Stromal cell of bone marrow (primary cell): ENCODE measurements at places on chromosomes 5 and 9.

GRCh38 chr5:99815-100214 lies 7.8 kb downstream of the PLEKHG4B start:
- no peak for DNase-seq

- DNase-seq = no peak
Measured at GRCh38 chr5:34699155-34700077, 43.3 kb downstream of the RAI14 start.

DNA sequence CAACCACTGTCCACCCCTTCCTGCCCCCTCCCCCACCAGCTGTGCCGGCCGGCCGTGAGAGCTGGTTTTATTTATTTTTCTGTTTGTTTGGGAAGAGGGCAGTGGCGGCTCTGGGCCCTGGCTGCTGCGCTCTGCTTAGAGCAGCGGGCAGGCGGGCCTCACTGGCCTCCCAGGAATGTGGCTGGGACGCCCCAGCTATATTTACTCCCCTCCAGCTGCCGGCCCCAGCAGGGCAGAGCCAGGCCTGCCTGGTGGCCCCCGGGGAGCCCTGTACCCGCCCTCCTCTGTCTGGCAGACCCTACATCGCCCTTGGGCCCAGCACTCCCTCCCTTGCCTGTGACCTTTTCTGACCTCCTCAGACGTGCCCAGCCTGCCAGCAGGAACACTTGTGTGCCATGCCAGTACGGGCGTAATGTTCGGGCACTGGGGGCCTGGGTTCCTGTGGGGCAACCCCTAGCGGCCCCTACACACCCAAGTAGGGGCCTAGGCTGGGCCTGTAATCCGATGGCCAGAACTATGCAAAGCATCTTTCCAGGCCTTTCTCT lies 7.7 kb downstream of the CXXC5 start:
- no peak for DNase-seq

DNA sequence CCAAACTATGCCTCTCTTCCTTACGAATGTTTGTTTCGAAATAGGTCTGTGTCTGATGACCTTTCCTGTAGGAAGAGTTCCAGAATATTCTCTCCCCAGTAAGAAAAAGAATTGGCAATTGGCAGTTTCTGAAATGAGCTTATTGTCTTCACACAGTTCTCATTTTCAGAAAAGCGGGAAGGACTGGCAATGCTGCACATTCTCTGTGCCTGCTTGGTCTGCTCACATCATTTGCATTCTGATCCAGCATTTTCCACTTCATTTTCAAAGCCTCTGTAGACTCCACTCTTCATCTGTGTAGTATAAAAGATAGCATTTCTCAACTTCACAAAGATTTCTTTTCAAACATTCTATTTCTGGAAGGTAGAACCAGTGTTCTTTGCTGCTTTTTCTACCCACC lies 120.6 kb upstream of the CCDC112 start:
- DNase-seq = no peak

DNA sequence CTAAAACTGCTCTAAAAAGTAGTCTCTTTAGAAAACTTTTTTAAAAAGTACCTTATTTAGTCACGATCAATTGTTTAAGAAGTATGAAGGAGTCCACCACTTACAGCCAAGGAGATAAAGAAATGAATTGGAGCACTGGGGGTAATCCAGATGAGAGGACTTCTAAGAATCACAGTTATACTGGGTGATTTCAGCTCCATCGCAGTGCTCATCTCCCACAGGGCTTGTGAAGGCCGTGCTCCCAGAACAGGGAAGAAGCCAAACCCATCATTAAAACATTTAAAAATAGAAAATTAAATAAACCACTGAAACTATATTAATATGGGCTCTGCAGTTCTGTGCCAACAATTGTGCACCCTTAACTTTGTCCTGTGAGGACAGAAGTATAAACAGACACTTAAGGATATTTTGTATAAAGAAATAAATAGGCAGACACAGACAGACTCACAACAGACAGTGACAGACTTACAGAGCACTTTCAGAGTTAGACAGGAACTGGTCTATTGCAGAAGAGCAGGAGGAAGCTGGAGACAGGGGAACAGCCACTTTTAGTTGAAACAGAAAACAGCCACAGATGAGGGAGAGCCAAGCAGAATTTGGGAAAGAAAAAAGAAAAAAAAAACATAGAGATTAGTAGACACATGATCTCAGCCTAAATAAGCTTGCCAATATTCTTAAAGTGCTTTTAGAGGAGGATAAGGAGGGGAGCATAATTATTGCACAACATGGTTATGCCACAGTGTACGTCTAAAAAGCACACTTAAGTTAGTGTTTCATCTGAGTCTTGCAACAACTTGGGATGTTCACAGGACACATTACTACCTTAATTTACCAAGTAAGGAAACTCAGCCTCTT lies 81.8 kb downstream of the FBXO38 start:
- DNase-seq = no peak

DNA sequence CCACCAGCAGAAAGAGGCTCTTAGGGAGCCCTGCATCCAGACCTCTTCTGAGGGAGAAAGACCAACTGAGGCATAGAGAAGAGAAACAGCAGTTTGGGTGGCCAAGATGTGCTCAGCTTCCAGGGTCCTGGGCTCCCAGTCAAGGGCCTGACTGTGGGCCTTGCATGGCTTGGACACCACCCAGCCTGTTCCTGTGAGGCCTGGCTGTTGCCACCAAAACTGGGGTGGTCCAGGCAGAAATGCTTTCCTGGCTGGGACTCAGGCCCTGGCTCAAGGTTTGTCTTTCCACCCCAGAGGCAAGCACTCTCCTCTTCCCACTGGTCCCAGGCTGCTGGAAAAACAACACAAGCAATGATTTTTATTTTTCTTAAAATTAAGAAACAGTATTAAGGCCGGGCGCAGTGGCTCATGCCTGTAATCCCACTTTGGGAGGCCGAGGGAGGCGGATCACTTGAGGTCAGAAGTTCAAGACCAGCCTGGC lies 13.3 kb downstream of the MYOZ3 start:
- DNase-seq = no peak

DNA sequence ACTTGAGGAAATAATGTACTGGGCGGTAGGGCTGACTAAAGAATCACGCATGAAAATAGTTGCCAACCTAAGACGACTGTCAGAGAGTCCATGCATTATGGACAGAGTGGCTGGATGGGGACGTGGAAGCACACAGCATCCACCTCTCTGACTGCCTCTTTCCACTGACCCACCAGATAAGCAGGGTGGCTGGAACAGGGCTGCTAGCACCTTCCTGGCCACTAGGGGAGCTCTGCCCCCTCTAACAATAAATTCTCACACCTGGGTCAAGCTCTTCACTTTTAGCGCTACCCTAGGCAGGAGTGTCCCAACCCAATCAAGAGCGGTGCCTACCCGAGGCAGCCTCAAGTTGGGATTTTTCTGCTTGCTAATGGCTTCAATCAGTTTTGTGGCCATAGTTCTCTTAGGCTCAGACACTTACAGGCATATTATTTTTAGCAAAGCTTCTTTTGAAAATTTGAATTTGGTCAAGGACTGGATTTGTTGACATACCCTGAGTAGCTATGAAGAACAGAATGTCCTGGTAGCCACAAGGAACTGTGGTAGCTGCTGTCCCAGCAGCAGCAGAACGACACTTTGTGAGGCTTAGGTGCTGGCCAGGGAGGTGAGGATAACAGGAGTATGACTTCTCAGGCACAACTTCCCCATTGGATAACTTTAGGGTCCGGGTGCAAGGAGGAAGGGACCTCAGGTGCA lies 6.9 kb upstream of the TPM2 start:
- DNase-seq = no peak
